Hepatocyte (in vitro differentiated cells): ENCODE measurements at places on chromosomes 16 and 17.
A peak's percentile ranks its signal among the peaks of the same experiment; 100 is the strongest.

GRCh38 chr17:2814049-2814448, 17.8 kb downstream of the RAP1GAP2 start:
- DNase-seq = no peak
- no peak overlapping the region for H3K27ac ChIP-seq
- H3K36me3 ChIP-seq = no peaks in the 10 kb centered on the region

DNA sequence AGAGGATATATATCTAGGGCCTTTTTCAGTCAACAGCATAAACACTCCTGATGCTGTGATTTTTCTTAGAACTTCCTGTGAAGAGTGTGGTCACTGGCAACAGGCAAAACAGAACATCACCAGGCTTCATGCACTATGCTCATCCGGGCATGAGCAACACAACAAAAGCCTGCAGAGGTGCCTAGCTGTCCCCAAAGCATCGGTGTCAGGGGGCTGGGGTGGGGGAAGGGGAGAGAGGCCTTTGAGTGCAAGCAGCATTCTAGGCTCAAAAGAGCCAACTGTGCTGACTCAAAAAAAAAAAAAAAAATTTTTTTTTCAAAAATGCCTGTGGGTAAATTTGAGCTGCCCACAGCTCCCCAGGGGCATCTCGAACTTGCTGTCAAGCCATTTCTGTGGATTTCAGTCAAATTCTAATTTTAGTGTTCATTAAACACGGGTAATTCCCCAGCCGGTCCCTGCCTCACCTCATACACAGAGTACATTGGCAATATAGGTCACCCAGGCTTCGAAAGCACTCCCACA, 194.6 kb upstream of the DYNLRB2 start:
- H3K36me3 ChIP-seq = no peaks in the 10 kb centered on the region
- H3K27me3 ChIP-seq = no peaks in the 10 kb centered on the region
- H3K4me3 ChIP-seq = no peak overlapping the region

- H3K27me3 ChIP-seq = no peaks in the 10 kb centered on the region
- no peak overlapping the region for H3K27ac ChIP-seq
- no peak for DNase-seq
- H3K4me1 ChIP-seq = no peaks in the 10 kb centered on the region
Observed at GRCh38 chr16:56462064-56462796, 10.9 kb downstream of the OGFOD1 start.

DNA sequence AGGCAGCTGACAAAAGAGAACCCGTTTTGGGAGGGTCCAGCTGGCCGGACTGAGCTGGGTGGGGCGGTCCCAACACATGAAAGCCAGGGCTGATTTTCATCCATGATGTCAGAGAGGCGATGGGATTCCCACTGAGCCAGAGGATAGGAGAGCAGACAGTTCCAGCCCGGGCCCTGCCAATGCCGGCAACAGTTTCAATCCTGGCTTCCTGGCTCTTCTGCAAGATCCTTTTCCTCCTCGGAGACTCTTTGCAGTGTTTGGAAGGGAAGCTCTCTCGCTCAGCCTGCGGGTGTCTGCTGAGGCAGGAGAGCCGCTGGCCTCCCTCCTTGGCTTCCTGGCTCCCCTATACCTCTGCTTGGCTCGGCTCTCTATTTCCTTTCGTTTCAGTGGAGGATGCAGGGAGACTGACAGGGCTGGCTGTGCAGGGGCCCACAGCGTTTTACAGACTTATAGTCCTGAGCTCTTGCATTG, 145.5 kb upstream of the SOX9 start:
- H3K27ac ChIP-seq = peak overlapping the region; percentile 75
- no peak overlapping the region for H3K4me3 ChIP-seq
- no peaks in the 10 kb centered on the region for H3K27me3 ChIP-seq
- no peaks in the 10 kb centered on the region for H3K36me3 ChIP-seq
- peak; percentile 64 for DNase-seq
- H3K4me1 ChIP-seq = no peaks in the 10 kb centered on the region

- H3K36me3 ChIP-seq = no peaks in the 10 kb centered on the region
- H3K27ac ChIP-seq = peak overlapping the region; percentile 81
- H3K4me3 ChIP-seq = peak overlapping the region; percentile 96
- DNase-seq = no peak
- peaks cover 6% of the 10 kb centered on the region for H3K27me3 ChIP-seq
- peaks cover 4% of the 10 kb centered on the region for H3K4me1 ChIP-seq
Observed at GRCh38 chr17:66301367-66301863, 998 bp upstream of the PRKCA start.

DNA sequence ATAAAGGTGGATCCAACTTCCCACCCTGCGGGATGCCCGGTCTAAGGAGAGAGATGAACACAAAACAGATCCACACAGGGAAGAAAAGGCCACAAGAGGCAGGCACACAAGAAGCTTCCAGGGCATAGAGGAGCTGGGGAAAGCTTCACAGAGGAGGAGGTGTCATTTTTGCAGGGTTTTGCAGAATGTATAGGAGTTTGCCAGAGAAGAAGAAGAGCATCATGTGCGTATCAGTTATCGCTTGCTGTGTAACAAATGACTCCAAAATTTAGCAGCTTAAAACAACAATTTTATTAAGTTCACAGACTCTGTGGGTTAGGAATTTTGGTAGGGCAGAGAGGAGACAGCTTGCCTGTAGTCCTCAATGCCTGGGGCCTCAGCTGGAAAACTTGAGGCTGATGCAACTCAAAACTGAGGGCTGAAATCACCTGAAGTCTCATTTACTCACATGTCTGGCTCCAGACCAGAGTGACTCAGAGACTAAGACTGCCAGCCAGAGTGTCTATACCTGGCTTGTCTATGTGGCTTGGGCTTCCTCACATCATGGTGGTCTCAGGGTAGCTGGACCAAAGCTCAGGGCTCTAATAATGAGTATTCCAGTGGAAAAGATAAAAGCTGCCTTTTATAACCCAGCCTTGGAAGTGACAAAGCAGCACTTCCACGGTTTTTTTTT, 33.9 kb upstream of the ZNF423 start:
- no peak for DNase-seq
- H3K36me3 ChIP-seq = no peaks in the 10 kb centered on the region
- H3K4me3 ChIP-seq = no peak overlapping the region
- no peaks in the 10 kb centered on the region for H3K27me3 ChIP-seq

DNA sequence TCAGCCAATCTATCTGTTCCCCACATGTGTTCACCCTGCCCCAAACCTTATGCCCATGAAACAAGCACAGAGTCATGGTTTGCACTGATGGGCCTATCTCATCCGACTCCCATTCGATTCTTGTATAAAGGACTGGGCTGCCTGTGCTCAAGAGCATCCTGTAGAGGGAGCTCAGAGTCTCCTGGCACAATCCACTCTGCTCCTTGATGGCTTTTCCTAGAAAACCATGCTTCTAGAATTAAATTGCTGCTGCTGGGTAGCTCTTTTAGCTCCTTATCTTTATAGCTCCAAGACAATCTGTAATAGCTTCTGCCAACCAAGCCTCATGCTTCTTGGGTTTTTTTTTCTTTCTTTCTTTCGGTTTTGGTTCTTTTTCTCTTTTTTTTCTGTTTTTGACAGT, 9.7 kb downstream of the ZNF19 start:
- H3K36me3 ChIP-seq = no peaks in the 10 kb centered on the region
- DNase-seq = peak; percentile 65
- H3K4me1 ChIP-seq = no peaks in the 10 kb centered on the region
- no peaks in the 10 kb centered on the region for H3K27me3 ChIP-seq

DNA sequence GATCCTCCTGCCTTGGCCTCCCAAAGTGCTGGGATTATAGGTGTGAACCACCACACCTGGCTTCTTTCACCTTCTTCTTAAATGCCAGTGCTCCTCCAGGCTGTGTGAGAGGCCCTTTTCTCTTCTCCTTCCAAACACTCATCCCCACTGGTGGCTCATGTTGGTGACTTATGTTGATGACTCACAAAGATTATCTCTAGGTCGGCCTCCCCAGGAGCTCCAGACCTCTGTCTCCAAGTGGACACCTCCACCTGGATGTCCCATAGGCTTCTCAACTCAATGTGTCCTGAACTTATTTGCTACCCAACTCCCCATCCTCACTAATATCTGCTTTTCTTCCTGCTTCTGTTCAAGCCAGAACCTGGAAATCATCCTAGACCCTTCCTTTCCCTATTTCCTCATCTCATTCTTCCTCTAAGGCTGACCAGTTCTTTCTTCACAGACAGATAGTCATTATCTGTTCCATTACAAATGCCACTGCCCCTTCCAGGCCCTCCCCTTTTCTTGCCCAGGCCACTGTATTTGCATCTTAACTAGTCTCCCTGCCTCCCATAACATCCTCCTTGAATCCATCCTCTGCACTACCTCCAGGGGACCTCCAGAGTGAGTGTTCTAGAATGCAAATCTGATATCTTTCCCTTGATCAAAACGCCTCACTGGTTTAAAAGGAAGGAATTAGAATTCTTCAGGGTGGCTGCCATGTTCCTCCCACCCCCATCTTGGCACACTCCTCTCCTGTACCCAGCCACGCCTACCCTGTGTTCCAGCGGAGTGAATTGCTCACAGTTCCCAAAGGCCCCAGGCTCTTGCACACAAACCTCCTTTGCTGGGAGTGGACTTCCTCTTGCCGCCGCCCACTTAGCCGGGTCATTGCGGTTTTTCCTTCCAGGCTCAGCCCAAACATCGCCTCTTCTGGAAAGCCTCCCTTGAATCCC, 34.8 kb upstream of the FBXO47 start:
- H3K27me3 ChIP-seq = no peaks in the 10 kb centered on the region
- peaks cover 8% of the 10 kb centered on the region for H3K4me1 ChIP-seq
- no peak overlapping the region for H3K4me3 ChIP-seq
- DNase-seq = no peak
- H3K27ac ChIP-seq = no peak overlapping the region

GRCh38 chr17:48023400-48024148, 14.0 kb downstream of the COPZ2 start:
- DNase-seq = peak; percentile 83
- H3K4me3 ChIP-seq = peak overlapping the region; percentile 15
- H3K27me3 ChIP-seq = peaks cover 40% of the 10 kb centered on the region
- peaks cover 31% of the 10 kb centered on the region for H3K4me1 ChIP-seq
- H3K36me3 ChIP-seq = no peaks in the 10 kb centered on the region

GRCh38 chr17:42286411-42287221, 1.7 kb upstream of the STAT5A start:
- DNase-seq = no peak
- H3K27me3 ChIP-seq = peaks cover 6% of the 10 kb centered on the region
- H3K4me3 ChIP-seq = no peak overlapping the region
- peaks cover 12% of the 10 kb centered on the region for H3K4me1 ChIP-seq

DNA sequence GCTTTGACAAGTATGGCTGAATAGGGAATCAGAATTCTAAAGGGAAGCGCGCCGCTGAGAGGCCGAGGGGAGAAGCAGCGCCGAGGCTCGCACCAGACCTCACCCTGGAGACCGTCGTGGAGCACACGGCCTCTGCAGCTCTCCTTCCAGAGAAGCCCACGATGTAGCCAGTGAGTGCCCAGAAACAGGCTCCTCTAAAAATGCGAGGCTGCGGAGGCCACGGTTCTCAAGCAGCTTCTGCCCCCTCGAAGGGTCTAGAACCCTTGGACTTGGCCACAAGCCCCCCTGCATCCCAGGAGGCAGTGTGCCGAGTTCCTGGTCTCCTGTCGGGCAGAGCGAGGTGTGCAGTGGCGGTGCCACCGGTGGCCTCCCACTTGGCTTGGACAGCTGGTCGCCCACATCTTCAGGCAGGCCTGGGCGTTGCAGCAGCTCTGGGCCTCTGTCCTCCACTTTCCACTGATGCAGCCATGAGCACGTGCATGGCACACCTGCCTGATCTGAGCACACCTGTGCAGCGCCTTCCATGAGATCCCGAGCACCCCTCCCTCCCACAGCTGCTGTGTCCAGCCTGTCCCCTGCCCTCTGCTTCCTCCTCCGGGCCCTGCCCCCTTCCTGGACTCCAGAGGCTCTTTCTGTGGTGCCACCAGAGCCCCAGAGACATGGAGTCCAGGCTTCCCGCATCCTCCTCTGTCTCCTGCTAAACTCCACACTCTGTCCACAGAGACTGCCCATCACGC, 18.9 kb upstream of the WDR45B start:
- no peaks in the 10 kb centered on the region for H3K36me3 ChIP-seq
- H3K27me3 ChIP-seq = no peaks in the 10 kb centered on the region
- no peaks in the 10 kb centered on the region for H3K4me1 ChIP-seq
- H3K4me3 ChIP-seq = no peak overlapping the region

DNA sequence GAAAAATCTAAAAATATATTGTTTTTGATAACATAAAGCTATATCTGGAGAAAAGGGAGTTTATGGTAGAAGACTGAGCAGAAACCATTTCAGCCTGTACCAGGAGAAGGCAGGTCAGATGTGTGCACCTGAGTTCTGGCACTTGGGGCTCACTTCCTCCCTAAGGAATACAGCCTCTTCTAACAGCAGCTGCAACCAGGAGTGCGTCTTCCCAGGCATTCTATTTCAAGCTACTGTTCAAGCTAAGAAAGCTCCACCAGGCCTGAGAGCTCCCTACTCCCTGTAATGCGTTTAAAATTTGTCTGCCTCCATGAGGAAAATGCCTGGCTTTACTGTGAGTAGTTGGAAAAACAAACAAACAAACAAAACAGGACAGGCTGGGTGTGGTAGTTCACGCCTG, 96.1 kb downstream of the ZNF778 start:
- H3K36me3 ChIP-seq = peaks cover 4% of the 10 kb centered on the region
- no peak overlapping the region for H3K4me3 ChIP-seq
- peaks cover under 1% of the 10 kb centered on the region for H3K4me1 ChIP-seq
- no peaks in the 10 kb centered on the region for H3K27me3 ChIP-seq
- no peak overlapping the region for H3K27ac ChIP-seq

GRCh38 chr17:75778861-75779249, 5.8 kb upstream of the UNK start:
- H3K27ac ChIP-seq = peak overlapping the region; percentile 91
- H3K36me3 ChIP-seq = peaks cover 8% of the 10 kb centered on the region
- H3K27me3 ChIP-seq = no peaks in the 10 kb centered on the region

DNA sequence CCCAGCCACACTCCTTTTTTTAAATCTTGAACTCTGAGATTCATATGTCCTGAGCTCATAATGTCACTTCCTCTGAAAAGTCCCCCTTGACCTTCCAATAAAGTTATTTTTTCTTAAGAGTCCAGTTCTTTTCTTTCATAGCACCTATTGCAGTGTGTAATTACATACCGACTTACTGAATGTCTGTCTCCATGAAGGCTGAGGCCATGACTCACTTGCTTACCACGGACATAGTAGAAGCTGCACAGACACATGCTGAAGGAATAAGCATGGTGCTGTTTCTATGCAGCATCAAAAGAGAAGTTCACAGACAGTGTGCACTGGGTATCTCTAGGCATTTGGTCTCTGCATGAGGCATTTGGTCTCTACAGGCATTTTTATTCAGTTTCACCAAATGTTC, 77.2 kb downstream of the C17orf67 start:
- no peaks in the 10 kb centered on the region for H3K36me3 ChIP-seq
- no peak overlapping the region for H3K27ac ChIP-seq
- H3K4me1 ChIP-seq = peaks cover 5% of the 10 kb centered on the region

DNA sequence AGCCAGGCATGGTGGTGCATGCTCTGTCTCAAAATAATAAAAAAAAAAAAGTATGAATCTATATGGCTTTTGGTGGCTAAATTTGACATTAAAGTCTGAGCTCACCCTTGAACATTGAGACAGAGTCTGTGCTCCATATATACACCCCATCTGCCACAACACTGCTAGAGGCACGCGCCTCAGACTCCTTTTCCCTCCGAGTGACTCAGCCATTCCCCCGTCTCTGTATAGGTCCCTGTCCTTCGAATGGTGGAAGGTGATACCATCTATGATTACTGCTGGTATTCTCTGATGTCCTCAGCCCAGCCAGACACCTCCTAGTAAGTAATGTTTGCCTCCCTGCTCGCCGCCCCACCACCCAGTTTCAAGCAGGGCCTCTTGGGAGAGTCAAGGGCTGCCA, 4.5 kb upstream of the EFNB3 start:
- no peak overlapping the region for H3K27ac ChIP-seq
- no peaks in the 10 kb centered on the region for H3K36me3 ChIP-seq
- DNase-seq = no peak
- H3K27me3 ChIP-seq = peaks cover 3% of the 10 kb centered on the region
